Omental fat pad (tissue), 4 donors: ENCODE measurements at places on chromosomes 4 and X.

DNA sequence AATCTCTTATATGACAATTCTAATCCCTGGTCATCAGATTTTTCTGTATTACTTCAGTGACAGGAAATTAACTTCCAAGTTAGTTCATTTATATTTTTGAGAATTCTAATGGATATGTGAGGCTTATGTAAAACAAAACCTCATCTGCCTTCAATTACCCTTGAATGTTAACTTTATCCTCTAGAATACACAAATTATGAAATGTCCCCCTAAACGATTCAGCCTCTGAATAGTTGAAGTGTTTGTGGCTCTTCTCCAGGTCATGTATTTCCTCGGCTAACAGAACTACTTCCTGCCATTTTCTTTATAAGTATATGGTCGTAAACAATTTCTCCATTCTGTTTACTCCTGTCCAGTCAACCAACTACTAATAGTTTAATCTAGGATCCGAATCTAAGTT lies 401.3 kb downstream of the PCDH10 start:
- no peak for DNase-seq

DNA sequence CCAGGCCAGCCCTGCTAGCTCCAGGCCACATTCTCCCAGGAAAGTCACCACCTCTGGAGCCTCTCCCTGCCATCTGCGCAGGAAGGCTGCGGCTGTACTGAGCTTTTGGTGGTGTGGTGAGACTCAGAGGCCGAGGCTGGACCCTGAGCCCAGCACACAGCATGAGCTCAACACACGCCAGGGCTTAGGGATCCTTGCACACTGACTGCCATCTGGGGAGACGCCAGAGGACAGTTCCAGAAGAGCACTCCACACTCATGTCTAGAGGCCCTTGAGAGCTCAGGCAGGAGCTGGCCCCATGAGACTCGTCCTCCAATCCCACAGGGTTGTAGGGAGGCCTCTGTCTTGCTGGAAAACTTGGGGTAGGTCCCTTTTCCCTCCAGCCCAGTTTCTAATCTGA lies 40.6 kb downstream of the ABLIM2 start:
- no peak for DNase-seq

GRCh38 chrX:136369377-136369776 lies 68.6 kb downstream of the ADGRG4 start:
- DNase-seq, result no peak

DNA sequence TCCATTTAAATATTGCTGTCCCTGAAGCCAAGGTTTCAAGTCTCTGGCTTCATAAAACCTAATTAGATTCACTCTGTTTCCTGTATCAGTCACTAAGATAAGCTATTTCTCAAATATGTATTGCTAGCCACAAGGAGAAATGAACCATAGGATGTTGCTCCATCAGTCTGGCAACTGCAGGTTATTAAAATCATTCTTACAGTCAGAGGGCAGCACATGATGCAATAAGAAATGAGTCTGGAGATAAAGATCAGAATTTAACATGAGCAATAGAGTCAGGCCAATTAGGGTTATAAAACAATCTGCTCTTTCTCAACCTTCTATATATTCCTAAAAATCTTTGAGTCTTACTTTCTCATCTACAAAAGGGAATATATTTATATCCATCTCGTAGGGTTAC lies 7.2 kb downstream of the PRKG2 start:
- DNase-seq, result no peak

GRCh38 chrX:154526901-154527675 lies 11.1 kb upstream of the FAM3A start:
- DNase-seq, result no peak

DNA sequence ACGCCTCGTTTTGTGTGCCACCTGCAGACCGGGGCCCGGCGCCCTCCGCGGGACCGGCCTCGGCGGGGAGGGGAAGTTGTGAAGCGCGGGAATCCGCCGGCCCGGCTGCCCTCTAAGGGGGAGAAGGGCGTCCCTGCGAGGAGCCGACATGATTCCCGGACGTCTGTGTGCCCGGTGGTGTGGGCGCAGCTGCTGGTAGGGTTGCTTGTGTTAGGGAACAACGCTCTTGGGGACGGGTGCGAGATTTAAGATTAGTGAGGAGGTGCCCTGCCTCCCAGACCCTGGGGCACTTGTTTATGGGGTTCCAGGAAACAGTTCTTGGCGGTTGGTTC lies 627 bp downstream of the CDKN2AIP start:
- DNase-seq, result no peak

DNA sequence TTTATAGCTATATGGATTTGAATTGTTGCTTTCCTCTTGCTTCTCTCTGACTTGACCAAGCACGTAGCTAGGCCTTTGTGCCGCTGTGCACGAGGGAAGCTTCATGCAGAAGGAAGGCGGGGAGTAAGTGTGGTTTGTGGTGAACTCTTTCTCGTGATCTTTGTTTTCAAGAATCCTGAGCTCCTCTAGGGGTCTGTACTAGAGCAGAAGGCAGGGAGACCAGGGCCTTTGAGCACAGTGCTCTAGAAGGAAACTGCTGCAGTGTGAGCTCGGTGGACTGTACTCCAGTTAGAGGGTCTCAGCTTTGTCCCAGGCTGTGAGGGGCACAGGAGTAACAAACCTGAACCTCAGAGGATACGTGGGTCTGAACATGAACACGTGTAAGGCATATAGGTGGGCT lies 49.0 kb downstream of the AGA start:
- DNase-seq, result no peak

DNA sequence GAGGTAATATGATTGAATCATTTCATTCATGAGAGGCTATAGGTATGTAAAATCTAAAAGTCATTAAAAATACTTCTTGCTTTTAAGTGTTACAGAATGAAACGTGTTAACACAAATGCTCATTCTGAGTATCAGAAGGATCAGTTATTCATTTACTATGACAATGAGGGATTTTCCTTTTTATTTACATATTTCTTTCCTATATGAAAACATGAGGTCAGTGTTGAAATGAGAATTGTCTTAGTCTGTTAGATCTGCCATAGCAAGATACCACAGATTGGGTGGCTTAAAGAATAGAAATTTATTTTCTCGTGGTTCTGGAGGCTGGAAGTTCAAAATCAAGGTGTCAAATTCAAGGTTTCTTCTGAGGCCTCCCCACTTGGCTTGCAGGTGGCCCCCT lies 181.2 kb downstream of the ARHGAP10 start:
- no peak for DNase-seq

GRCh38 chr4:143289370-143289769 lies 47.3 kb upstream of the GAB1 start:
- DNase-seq, result no peak

GRCh38 chrX:49106930-49107329 lies 16.6 kb downstream of the GPKOW start:
- DNase-seq, result no peak

DNA sequence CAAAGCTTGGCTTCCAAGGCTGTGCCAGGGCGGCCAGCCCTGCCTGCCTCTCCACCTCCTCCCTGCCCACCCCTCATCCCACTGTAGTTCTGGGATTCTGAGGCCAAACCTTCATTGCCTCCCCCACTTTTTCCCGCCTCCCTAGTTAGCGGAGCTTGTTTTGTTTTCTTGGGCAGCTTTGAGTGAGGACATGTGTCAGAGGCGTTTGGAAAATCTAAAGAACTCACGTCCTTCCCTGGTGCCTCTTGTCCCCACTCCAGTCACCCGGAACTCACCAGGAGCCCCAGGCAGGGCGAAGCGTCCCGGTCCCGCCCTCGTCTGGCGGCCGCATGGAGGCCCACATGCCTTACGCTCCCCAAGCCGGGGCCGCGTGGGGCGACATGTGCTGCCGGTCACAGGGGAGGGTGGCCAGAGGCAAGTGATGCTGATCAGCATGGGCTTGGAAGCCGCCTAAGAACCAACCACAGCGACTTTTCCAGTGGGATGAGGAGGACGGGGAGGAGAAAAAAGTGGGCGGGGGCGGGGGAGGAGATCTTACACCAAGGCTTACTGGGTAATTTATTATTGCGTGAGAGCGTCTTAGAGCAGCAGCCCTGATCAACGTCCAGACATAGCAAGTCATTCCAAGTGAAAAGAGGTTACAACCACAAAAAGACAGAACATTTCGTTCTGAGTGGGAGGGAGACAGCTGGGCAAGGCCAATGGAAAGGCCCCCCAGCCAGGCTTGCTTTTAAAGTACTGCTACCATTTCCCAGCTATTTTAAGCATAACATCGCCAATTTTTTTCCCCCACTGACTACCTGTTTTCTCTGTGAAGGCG lies 48.5 kb downstream of the PRPS1 start:
- no peak for DNase-seq

GRCh38 chr4:38980903-38981676 lies 51.1 kb downstream of the TMEM156 start:
- no peak for DNase-seq

GRCh38 chr4:8316911-8317351 lies 47.4 kb downstream of the HTRA3 start:
- no peak for DNase-seq

- no peak for DNase-seq
Observed at GRCh38 chr4:24578364-24578763, 6.0 kb downstream of the DHX15 start.

DNA sequence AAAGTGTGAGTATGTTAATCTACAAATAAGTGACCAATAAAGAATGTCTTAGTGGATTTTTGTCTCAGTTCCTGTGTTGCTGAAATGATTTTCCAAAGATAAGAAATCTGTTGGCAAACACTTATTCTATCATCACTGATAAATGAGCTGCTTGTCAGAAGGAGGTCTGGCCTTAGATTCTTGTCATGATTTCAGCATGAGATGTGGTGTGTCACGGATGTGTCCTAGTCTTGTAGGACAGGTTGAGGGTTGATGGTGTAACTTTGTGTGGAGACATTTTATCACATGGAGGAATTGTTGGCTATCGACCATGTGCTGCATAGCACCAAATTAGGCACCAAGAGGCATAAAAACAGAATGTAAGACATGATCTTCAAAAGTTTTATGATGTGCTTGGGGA lies 31.8 kb upstream of the LIMCH1 start:
- DNase-seq, result no peak

- no peak for DNase-seq
Observed at GRCh38 chr4:56737666-56738065, 56.6 kb upstream of the HOPX start.
